ENCODE measurements at places on chromosomes 11 and 22. TPM values are rescaled to one million over a fixed set of nuclear protein-coding genes. Genes with fewer than 3 reads are reported as not detected.
A peak's percentile ranks its signal among the peaks of the same experiment; 100 is the strongest.

The NRIP3 gene
- total RNA-seq: 6.8 TPM

The DAGLA gene
- 2.9 TPM for total RNA-seq

The ANO3 gene
- total RNA-seq: under 0.01 TPM

GRCh38 chr22:35819421-35819820 lies 101.7 kb downstream of the APOL5 start:
- peaks cover 14% of the 10 kb centered on the region for H3K36me3 ChIP-seq
- H3K27me3 ChIP-seq: no peaks in the 10 kb centered on the region
- H3K27ac ChIP-seq: no peak overlapping the region
- H3K4me1 ChIP-seq: peaks cover 13% of the 10 kb centered on the region
- no peak for DNase-seq
- no peak overlapping the region for H3K4me3 ChIP-seq

GRCh38 chr11:12809864-12810567 lies 135.8 kb downstream of the TEAD1 start:
- peak overlapping the region; percentile 22 for H3K4me3 ChIP-seq
- no peak for DNase-seq
- H3K27me3 ChIP-seq: no peaks in the 10 kb centered on the region
- H3K36me3 ChIP-seq: peaks cover 5% of the 10 kb centered on the region
- H3K27ac ChIP-seq: peak overlapping the region; percentile 83
- peaks cover 71% of the 10 kb centered on the region for H3K4me1 ChIP-seq

- H3K27me3 ChIP-seq: no peaks in the 10 kb centered on the region
- H3K27ac ChIP-seq: no peak overlapping the region
- no peak for DNase-seq
- peaks cover 13% of the 10 kb centered on the region for H3K4me1 ChIP-seq
Observed at GRCh38 chr11:10365045-10365444, 60.2 kb downstream of the ADM start.

DNA sequence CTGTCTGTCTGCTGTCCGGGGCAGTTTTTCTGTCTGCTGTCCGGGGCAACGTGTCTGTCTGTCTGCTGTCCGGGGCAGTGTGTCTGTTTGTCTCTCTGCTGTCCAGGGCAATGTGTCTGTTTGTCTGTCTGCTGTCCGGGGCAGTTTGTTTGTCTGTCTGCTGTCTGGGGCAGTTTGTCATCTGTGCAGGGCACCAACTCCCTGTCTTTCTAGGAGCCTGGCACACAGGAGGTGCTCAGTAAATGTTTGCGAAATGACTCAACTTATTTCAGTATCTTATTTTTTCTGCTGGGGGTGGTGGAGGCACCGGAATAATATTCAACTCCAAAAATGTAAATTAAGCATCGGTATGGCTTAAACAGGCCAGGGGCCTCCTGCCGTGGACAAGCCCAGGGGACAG lies 12.0 kb upstream of the TTLL12 start:
- no peaks in the 10 kb centered on the region for H3K36me3 ChIP-seq
- H3K4me1 ChIP-seq: no peaks in the 10 kb centered on the region
- H3K4me3 ChIP-seq: no peak overlapping the region
- H3K27me3 ChIP-seq: peaks cover 19% of the 10 kb centered on the region
- no peak overlapping the region for H3K27ac ChIP-seq

Data from osteoblast (primary cell).